Cardiac fibroblast (primary cell): ENCODE measurements at places on chromosomes 7 and 10.
A peak's percentile ranks its signal among the peaks of the same experiment; 100 is the strongest.

- DNase-seq, result peak; percentile 46
Measured at GRCh38 chr10:96370584-96371157, 11.9 kb upstream of the OPALIN start.

DNA sequence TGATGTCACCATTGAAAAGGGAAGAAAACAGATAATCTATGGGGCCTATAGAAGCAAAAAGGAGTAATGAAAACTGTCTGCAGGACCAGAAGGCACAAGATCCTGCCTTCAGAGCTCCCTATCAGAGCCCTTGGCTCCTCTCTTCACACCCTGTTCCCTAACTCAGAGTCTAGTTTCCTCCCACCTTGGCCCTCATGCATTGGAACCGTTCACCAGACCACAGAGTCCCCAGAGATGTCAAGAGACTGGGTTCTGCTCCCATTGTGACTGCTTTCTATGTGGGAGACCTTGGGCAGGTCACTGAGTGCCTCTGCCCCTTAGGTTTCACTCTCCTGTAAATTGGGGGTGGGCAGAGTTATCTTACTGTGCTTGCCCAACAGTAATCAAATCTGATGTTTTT, 80.1 kb upstream of the RPA3 start:
- no peak for DNase-seq

GRCh38 chr10:7243139-7243538, 167.7 kb downstream of the SFMBT2 start:
- no peak for DNase-seq

- no peak for DNase-seq
Measured at GRCh38 chr7:21064698-21065648, 278.3 kb upstream of the SP8 start.

GRCh38 chr7:70134029-70134770, 535.9 kb downstream of the AUTS2 start:
- no peak for DNase-seq

DNA sequence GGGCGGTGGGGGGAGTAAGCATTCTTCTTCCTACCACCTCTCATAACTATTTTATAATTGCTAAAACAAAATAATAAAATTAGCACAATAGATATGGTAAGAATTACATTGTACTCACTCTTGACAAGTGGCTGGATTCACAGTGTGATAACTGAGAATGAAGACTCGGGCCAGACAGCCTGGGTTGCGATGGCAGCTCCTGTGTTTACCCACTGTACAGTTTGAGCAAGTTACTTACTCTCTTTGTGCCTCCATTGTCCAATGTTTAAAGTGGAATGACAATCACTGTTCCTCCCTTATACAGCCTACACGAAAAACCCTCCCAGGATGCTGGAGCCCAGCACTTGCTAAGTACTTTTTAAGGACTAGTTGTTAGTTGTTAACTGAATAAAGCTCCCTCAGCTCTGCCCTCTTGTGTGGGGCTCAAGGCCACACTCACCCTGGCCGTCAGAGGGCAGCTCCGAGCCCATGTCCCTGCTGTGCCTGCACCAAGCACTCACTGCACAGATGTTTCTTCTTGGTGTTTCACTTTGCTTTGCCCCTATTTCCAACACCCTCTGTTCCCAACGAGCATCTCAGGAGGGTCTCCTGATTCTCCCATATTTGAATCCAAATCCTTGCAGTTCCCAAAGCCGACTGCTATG, 56.4 kb upstream of the NPS start:
- no peak for DNase-seq

GRCh38 chr7:139127648-139128047, 18.1 kb upstream of the ZC3HAV1 start:
- peak; percentile 24 for DNase-seq
